Activated CD4-positive, alpha-beta T cell treated with anti-CD3 and anti-CD28 coated beads for 36 hours (primary cell): ENCODE measurements at places on chromosomes 5 and 9.

- no peak overlapping the region for H3K4me3 ChIP-seq
- no peak overlapping the region for H3K27ac ChIP-seq
- no peak for DNase-seq
- no peaks in the 10 kb centered on the region for H3K4me1 ChIP-seq
Measured at GRCh38 chr5:172890659-172891058, 56.6 kb downstream of the ERGIC1 start.

GRCh38 chr9:73182928-73183327 is 31.3 kb downstream of the ANXA1 start:
- peaks cover 7% of the 10 kb centered on the region for H3K27me3 ChIP-seq
- no peak overlapping the region for H3K27ac ChIP-seq

DNA sequence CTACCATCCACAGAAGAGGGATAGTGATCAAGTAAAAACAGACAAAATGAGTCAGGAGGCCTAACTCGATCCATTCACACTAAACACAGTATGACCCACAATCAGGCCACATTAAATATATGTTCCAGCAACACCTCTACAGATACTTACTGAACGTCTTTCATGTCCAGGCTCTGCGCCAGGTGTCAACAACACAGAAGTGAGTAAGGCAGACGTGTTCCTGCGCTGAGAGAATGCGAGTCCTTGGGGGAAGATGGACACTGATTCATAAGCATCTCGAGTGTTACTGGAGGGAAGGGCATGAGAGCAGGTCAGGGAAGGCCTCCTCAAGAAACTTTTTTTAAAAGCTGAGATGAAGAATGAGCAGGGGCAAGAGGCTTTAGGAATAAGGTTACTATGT is 164.3 kb upstream of the CLINT1 start:
- H3K27ac ChIP-seq: no peak overlapping the region
- peaks cover 15% of the 10 kb centered on the region for H3K27me3 ChIP-seq
- no peaks in the 10 kb centered on the region for H3K4me1 ChIP-seq
- no peaks in the 10 kb centered on the region for H3K36me3 ChIP-seq
- DNase-seq: no peak

GRCh38 chr5:56350011-56350596 is 117.0 kb upstream of the ANKRD55 start:
- no peak overlapping the region for H3K27ac ChIP-seq
- no peak for DNase-seq
- no peaks in the 10 kb centered on the region for H3K27me3 ChIP-seq
- no peak overlapping the region for H3K4me3 ChIP-seq

GRCh38 chr5:24904981-24905517 is 260.3 kb upstream of the CDH10 start:
- H3K36me3 ChIP-seq: no peaks in the 10 kb centered on the region
- no peaks in the 10 kb centered on the region for H3K4me1 ChIP-seq
- no peaks in the 10 kb centered on the region for H3K27me3 ChIP-seq
- no peak overlapping the region for H3K4me3 ChIP-seq
- H3K27ac ChIP-seq: no peak overlapping the region
- DNase-seq: no peak

DNA sequence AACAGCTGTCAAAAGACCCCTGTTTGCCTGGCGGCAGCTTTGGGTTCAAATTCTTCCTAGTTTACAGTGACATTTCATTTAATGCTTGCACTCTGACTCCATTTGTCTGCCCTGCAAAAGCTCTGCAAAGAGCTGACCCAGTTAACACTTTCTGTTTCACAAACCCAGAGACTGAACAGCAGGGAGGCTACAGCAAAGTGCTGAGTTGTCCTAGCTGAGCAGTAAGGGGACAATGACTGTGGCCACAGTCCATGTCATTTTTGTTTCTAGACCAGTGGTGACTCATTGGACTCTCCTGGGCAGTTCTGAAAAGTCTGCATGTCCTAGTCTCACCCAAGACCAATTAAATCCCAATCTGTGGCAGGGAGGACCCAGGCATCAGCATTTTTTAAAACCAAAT is 994.8 kb upstream of the WWC1 start:
- H3K4me1 ChIP-seq: no peaks in the 10 kb centered on the region
- no peak for DNase-seq
- no peaks in the 10 kb centered on the region for H3K27me3 ChIP-seq
- H3K36me3 ChIP-seq: no peaks in the 10 kb centered on the region
- H3K4me3 ChIP-seq: no peak overlapping the region
- H3K27ac ChIP-seq: no peak overlapping the region

DNA sequence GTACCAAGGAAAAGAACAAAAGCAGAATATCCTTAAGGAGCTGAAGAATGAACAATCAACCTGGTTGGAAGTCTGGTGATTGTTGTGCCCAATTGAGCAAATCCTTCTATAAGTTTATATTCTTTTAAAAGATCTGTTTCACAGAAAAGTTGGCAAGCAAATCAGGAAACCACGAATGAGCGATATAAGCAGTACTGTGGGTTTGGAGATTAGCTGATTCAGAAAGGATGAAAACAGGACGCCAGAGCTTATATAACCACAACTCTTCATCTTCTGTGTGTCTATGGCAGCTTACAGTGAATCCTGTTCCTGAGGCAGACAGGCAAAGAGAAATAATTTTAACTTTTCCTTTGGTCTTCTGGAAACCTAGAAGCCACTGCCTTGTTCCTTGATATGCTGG is 61.7 kb downstream of the SLC38A9 start:
- DNase-seq: no peak
- H3K36me3 ChIP-seq: peaks cover 17% of the 10 kb centered on the region
- H3K4me3 ChIP-seq: no peak overlapping the region
- H3K27ac ChIP-seq: no peak overlapping the region
- H3K4me1 ChIP-seq: peaks cover 23% of the 10 kb centered on the region

DNA sequence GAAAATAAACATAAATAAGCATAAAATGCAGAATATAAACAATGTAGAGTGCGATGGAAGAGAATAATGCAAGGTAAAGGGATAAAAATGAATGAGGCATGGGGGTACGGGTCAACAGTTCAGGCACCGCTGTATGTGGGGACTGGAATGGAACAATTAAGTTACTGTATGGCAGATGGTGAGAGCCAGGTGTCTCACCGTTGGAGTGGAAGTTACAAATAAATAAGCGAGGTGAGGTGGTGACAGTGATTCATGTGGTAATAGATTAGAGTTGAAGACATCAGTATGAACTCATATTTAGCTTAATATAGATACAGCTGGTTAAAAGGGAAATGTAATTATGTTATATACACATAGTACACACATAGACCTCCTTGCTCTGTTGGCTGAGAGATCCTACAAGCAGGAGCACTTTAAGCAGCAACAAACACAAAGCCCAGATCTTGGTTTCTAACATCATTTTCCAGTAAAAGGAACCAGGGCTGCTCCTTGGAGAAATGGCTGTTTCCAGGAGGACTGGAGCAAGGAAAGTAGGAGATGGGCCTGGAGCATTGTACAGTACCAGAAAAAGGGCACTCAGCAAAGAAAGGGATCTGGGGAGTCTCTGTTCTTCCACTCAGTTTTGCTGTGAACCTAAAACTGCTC is 2.4 kb upstream of the OMD start:
- H3K27me3 ChIP-seq: no peaks in the 10 kb centered on the region
- DNase-seq: no peak
- H3K27ac ChIP-seq: no peak overlapping the region
- no peaks in the 10 kb centered on the region for H3K36me3 ChIP-seq

GRCh38 chr9:135926402-135927194 is 19.3 kb upstream of the CAMSAP1 start:
- peaks cover 39% of the 10 kb centered on the region for H3K4me1 ChIP-seq
- peak; percentile 95 for DNase-seq
- H3K27ac ChIP-seq: peak overlapping the region; percentile 94
- H3K27me3 ChIP-seq: no peaks in the 10 kb centered on the region
- H3K4me3 ChIP-seq: peak overlapping the region; percentile 19

- H3K4me3 ChIP-seq: no peak overlapping the region
- H3K4me1 ChIP-seq: peaks cover 24% of the 10 kb centered on the region
- peak; percentile 30 for DNase-seq
- peaks cover 15% of the 10 kb centered on the region for H3K36me3 ChIP-seq
- H3K27me3 ChIP-seq: no peaks in the 10 kb centered on the region
Measured at GRCh38 chr5:176985516-176985915, 21.1 kb downstream of the UIMC1 start.

- no peak overlapping the region for H3K27ac ChIP-seq
- H3K27me3 ChIP-seq: no peaks in the 10 kb centered on the region
- no peaks in the 10 kb centered on the region for H3K36me3 ChIP-seq
- H3K4me1 ChIP-seq: no peaks in the 10 kb centered on the region
- no peak for DNase-seq
Measured at GRCh38 chr5:105940181-105940580, 1730.6 kb downstream of the EFNA5 start.

DNA sequence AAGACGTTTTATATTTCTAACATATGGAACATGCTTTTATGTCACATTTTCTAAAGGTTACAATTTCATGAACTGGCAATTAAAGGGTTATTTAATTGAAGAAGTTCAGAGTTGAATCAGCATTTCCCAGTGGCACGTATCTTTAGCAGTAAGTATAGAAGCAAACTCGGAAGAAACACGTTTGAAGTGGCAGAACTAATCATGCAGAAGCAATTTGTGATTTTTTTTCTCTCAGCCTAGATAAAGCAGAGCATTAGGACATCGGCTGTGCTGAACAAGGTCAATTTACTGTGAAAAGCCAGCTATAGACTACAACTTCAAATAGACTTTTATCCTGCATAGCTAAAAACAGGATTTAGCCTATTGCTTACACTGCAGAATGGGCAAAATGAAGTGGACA is 104.7 kb downstream of the ISL1 start:
- no peaks in the 10 kb centered on the region for H3K27me3 ChIP-seq
- H3K36me3 ChIP-seq: no peaks in the 10 kb centered on the region
- no peak overlapping the region for H3K4me3 ChIP-seq
- H3K4me1 ChIP-seq: no peaks in the 10 kb centered on the region
- DNase-seq: no peak

- no peaks in the 10 kb centered on the region for H3K27me3 ChIP-seq
- no peaks in the 10 kb centered on the region for H3K36me3 ChIP-seq
Measured at GRCh38 chr5:33810491-33811120, 81.2 kb downstream of the ADAMTS12 start.

DNA sequence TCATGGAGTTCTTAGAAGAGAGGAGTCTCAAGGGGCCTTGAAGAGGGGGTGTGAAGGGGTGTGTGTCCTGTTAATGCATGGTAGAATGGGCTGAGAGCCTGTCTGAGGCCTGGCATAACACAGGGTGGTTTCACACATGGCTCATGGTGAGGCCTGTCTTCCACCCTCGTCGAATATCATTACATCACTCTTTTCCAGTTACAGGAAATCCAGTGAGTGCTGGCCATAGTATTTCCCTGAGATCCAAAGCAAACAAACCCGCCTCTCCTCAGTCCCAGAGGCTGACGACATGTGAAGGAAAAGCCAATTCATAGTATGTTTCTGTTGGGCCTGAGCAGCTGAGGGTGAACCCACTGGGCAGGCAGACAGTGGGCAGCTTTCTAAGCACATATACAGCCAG is 159.4 kb upstream of the NR3C1 start:
- peaks cover 9% of the 10 kb centered on the region for H3K4me1 ChIP-seq
- no peak overlapping the region for H3K27ac ChIP-seq
- H3K27me3 ChIP-seq: no peaks in the 10 kb centered on the region
- no peak overlapping the region for H3K4me3 ChIP-seq
- no peaks in the 10 kb centered on the region for H3K36me3 ChIP-seq

GRCh38 chr9:22265038-22265437 is 181.6 kb upstream of the DMRTA1 start:
- peaks cover 12% of the 10 kb centered on the region for H3K27me3 ChIP-seq
- H3K4me1 ChIP-seq: no peaks in the 10 kb centered on the region
- H3K27ac ChIP-seq: no peak overlapping the region
- H3K4me3 ChIP-seq: no peak overlapping the region
- no peaks in the 10 kb centered on the region for H3K36me3 ChIP-seq
- DNase-seq: no peak

GRCh38 chr9:35749515-35750255 is 598 bp downstream of the RGP1 start:
- H3K4me3 ChIP-seq: peak overlapping the region; percentile 93
- peak; percentile 70 for DNase-seq
- no peaks in the 10 kb centered on the region for H3K27me3 ChIP-seq
- H3K36me3 ChIP-seq: peaks cover 21% of the 10 kb centered on the region
- H3K27ac ChIP-seq: peak overlapping the region; percentile 88

DNA sequence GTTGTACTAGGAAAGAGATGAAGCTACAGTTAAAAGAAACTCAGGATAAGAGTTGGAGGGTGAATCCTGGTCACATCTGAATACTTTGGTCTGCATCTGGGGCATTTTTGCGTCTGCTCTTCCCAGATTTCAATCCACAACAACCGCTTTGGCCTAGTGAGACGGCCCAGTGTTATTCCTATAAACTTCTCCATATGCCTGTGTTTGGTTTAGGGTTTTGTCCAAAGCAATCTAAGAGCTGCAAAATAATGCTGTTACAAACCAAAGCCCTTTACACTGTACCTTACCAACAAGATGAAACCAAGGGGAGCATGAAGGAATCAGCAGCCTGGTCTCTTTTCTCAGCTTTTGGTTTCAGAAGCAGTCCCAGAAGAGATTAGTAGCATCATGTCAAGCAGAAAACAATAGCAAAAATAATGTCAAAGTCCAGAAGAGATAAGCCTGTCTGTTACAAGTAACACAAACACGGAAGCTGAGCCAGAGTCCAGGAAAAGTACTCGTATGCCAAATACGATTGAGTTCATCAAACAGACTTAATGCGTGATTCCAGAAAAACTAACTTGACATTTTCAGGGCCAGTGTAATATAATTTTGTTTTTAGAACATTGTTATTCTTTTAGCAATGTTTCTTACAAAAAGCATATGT is 379.9 kb upstream of the ACO1 start:
- H3K27me3 ChIP-seq: no peaks in the 10 kb centered on the region
- DNase-seq: no peak
- H3K4me3 ChIP-seq: no peak overlapping the region
- H3K27ac ChIP-seq: no peak overlapping the region
- no peaks in the 10 kb centered on the region for H3K4me1 ChIP-seq
- H3K36me3 ChIP-seq: no peaks in the 10 kb centered on the region

DNA sequence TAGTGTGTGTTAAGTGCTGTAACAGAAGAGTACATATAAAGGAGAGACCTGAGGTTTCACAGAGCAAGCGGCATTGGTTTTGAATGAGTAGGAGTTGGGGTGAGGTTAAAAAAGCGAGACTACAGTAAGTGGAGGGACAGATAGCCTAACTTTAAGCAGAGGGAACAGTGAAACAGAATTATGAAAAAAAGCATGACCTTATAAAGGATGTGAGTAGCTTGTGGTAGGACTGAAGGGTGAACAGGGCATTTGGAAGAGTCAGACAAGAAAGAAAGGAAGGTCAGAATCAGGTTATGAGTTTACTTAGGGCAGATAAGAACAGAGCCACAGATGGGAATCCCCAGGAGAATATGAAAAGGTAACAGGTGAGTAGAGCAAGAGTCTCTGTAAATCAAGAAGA is 22.5 kb downstream of the MSANTD3 start:
- DNase-seq: no peak
- H3K4me1 ChIP-seq: peaks cover 7% of the 10 kb centered on the region
- no peaks in the 10 kb centered on the region for H3K27me3 ChIP-seq
